ENCODE measurements at places on chromosomes 7 and 10.

DNA sequence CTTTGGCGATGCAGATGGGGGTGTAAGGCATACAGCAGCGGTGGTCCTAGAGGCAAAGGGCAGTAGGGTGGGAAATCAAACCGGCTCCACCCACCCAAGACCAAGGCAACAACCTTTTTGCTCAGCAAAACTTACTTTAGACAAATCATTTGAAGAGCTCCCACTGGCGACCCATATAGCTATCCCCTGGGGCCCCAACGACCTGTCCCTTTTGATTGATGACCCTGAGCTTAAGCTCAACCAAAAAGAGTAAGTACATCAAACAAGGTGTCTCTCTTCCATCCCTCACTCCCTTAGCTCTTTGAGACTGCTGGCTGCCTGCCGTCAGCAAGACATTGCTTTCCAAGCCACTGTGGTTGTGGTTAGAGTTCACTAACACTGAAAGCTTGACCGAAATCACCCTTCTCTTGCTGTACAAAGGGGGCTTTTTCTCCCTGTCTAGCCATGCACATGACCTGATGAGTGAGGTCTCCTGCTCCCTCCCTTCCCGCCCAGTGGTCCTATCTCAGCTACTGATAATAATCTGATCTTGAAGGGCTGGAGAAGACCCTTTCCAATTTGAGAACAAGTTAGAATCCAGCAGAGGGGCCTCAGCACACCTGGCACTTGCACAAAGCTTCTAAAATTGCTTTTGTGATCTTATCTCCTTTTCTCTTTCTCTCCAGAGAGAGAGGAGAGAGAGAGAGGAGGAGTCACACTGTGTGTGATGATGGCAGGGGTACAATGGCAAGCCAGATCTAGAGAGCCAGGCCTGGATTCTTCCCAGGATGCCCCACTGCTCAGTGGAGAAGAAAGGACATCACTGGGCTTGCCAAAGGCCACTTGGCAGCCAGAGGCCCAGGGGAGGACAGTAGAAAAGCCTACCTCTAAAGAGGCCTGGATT is 42.2 kb downstream of the XPNPEP1 start:
- no peak for DNase-seq

DNA sequence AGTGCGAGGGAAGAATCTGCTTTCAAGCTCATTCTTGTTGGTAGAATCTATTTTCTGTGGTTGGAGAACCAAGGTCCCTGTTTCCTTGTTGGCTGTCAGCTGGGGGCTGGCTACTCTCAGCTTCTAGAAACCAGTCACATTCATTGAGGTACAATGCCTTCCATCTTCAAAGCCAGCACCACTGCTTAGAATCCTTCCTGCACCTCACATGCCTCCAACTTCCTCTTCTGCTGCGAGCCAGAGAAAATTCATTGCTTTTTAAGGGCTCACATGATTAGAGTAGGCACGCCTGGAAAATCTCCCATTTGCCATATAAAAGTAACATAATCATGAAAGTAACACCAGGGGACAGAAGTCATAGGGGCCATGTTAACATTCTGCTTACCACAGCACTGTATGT is 28.7 kb downstream of the TES start:
- DNase-seq = no peak

- no peak for DNase-seq
Observed at GRCh38 chr10:132336919-132337407, 5.0 kb downstream of the LRRC27 start.

DNA sequence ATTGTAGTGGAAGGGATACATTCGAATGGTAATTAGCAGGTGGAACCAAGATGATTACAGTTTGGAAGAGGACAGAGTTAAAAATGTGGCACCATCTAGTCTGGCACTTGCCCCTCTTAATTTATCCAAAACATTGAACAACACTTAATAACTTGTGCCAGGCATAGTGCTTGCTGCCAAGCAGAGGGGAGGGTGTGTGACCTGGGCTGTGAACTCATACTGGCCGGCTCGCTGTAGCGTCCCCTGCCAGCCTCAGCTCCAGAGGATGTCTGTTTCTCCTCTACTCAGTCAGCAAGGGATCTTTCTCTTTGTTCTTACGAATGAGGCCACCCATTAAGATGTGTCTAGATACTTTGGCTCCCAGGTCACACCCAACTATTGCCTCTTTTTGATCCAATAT is 179.4 kb upstream of the INHBA start:
- no peak for DNase-seq

- DNase-seq = no peak
Observed at GRCh38 chr10:91340613-91341362, 69.4 kb upstream of the HECTD2 start.

GRCh38 chr7:108662783-108663362 is 93.2 kb downstream of the DNAJB9 start:
- no peak for DNase-seq

All from activated CD8-positive, alpha-beta memory T cell treated with anti-CD3 and anti-CD28 coated beads for 1 hour (primary cell).